ENCODE measurements at places on chromosomes 6 and 20.

DNA sequence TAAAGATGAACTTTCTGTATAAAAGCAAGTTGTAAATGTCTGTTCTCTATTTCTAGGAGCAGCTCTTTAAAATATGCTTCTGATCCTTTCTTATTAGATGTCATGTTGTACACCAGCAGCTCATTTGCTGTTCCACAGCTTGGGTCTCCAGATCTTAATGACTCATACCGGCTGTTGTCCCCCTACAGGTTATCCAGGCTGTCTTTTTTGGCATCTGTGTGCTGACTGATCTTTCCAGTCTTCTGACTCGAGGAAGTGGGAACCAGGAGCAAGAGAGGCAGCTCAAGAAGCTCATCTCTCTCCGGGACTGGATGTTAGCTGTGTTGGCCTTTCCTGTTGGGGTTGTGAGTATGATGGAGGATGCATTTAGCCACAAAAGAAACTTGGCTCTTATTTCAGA, 76.0 kb downstream of the AIG1 start:
- H3K36me3 ChIP-seq, result peaks cover 43% of the 10 kb centered on the region
- H3K27ac ChIP-seq, result no peak overlapping the region
- peaks cover 17% of the 10 kb centered on the region for H3K4me1 ChIP-seq
- no peaks in the 10 kb centered on the region for H3K27me3 ChIP-seq
- H3K4me3 ChIP-seq, result no peak overlapping the region

- no peak for DNase-seq
- H3K36me3 ChIP-seq, result no peaks in the 10 kb centered on the region
- H3K4me3 ChIP-seq, result no peak overlapping the region
- H3K4me1 ChIP-seq, result no peaks in the 10 kb centered on the region
- H3K27me3 ChIP-seq, result no peaks in the 10 kb centered on the region
These were observed 114.9 kb upstream of the MOCS1 start for GRCh38 chr6:40049128-40049527.

DNA sequence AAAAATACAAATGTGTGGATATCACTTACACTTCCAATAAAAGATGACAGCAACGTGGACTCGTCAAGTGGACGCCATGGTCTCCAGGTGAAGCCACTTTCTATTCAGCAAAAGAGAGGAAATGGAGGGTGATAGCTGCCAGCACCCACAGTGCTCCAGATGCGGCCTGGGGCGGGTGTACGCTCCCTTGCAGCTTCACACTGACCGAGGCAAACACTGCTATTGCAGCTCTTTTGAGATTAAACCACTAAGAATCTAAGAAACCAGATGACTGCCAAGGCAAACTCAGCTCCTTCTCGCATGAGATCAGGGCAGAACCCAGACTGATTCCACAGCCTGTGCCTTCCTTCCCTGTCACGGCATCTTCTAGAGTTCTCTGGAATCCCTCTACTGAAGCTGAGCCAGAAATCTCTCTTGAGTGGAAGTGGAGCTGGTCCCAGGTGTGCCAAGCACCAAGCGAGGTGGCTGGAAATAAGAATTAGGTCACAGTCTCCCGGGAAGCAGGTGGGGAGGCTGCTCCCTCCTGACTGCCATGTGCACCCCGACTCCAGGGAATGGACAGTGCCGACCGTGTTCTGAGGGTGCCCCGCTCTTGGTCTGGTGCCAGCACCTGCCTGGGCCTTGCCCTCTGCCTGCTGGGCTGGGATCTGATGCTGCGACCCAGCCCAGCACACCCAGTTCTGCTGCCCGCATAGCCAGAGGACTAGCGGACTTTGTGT, 90.1 kb upstream of the AFDN start:
- H3K27ac ChIP-seq, result no peak overlapping the region
- H3K36me3 ChIP-seq, result peaks cover 4% of the 10 kb centered on the region
- peaks cover 63% of the 10 kb centered on the region for H3K27me3 ChIP-seq
- H3K4me1 ChIP-seq, result peaks cover 8% of the 10 kb centered on the region
- H3K4me3 ChIP-seq, result no peak overlapping the region

- no peak overlapping the region for H3K27ac ChIP-seq
- no peak overlapping the region for H3K4me3 ChIP-seq
- no peaks in the 10 kb centered on the region for H3K27me3 ChIP-seq
- no peaks in the 10 kb centered on the region for H3K36me3 ChIP-seq
These were observed 31.8 kb upstream of the ZNF133 start for GRCh38 chr20:18256440-18257090.

GRCh38 chr6:11851387-11851786, 72.8 kb upstream of the ADTRP start:
- peak; percentile 80 for DNase-seq
- peak overlapping the region; percentile 53 for H3K27ac ChIP-seq
- no peaks in the 10 kb centered on the region for H3K27me3 ChIP-seq
- H3K36me3 ChIP-seq, result no peaks in the 10 kb centered on the region
- no peak overlapping the region for H3K4me3 ChIP-seq

Measured in MCF 10A (cell line).